ENCODE measurements at places on chromosomes 3 and 15. TPM values are rescaled to one million over a fixed set of nuclear protein-coding genes. Genes with fewer than 3 reads are reported as not detected.

DNA sequence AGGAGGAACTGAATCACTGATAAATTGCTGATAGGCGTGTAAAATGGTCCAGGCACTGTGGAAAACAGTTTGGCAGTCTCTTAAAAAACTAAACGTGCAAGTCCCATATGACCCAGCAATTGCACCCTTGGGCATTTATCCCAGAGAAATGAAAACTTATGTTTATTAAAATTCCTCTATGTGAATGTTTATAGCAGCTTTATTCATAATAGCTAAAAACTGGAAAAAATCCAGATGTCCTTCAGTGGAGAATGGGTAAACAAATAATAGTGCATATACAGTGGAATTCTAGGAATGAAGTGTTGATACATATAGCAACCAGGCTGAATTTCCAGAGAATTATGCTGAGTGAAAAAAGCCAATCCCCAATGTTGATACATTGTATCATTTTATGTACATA lies 482.2 kb upstream of the PDZRN3 start:
- no peak overlapping the region for H3K27ac ChIP-seq
- no peak for DNase-seq
- H3K4me1 ChIP-seq = no peaks in the 10 kb centered on the region
- H3K27me3 ChIP-seq = no peaks in the 10 kb centered on the region
- no peak overlapping the region for H3K4me3 ChIP-seq
- H3K36me3 ChIP-seq = no peaks in the 10 kb centered on the region

GRCh38 chr3:144085964-144086363 lies 114.3 kb downstream of the DIPK2A start:
- no peak overlapping the region for H3K27ac ChIP-seq
- peaks cover 6% of the 10 kb centered on the region for H3K4me1 ChIP-seq
- H3K36me3 ChIP-seq = no peaks in the 10 kb centered on the region

DNA sequence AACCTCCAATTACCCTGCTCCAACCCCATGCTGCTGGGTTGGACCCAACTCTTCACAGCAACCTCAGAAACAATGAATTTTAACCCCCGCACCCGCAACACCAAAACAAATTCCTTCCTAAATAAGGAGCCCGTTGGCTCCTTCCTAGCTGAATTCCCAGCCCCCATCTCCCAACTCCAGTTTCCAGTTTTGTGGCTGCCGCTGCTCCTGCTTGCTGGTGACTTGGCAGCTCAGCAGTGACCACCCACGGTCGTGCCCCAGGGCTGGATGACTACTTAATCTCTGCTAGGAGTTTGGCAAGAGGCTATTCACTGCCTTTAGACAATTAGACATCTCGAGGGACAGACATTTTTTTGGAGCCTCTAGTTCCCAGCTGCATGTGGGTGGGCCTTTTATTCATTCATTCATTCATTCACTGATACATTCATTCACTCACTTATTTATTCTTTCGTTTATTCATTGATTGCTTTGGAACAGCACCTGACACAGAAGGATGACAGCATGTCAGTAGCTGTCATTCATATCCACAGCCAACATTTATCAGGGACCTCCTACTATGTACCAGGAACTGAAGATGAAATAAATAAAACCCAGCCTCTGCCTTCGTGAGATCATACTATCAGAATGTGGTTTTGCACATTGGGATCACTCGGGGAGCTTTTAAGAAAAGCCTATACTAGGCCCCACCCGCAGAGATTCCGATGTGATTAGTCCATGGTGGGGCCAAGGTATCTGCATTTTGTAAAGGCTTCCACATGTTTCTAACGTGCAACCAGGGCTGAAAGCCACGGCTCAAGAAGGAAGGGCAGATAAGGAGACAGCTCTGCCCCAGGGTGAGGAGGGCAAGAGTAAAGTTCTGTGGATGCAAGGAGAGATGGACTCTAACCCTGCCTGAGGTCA lies 256.5 kb downstream of the SHQ1 start:
- no peaks in the 10 kb centered on the region for H3K36me3 ChIP-seq
- H3K27me3 ChIP-seq = no peaks in the 10 kb centered on the region
- DNase-seq = peak; percentile 26
- peaks cover 13% of the 10 kb centered on the region for H3K4me1 ChIP-seq
- H3K4me3 ChIP-seq = no peak overlapping the region

DNA sequence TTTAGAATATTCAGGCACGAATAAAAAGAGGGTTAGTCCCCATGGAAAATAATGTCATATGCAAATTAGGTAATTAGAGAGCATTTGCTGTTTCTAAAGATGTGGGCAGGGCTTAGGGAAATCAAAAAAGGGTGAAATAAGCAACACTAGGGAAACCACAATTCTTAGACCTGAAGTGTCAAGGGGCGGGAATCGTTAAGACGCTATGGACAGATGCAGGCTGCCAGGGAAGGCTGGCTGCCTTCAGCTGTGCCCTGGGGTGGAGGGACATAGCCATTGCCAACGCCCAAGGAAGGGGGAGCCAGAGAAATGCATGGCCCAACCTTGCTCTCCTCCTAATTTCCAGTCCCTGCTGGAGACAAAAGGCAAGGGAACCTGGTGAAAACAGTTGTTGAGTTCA lies 141.7 kb upstream of the PROK2 start:
- H3K4me1 ChIP-seq = no peaks in the 10 kb centered on the region
- no peak for DNase-seq
- H3K27ac ChIP-seq = no peak overlapping the region
- peaks cover 2% of the 10 kb centered on the region for H3K27me3 ChIP-seq
- no peaks in the 10 kb centered on the region for H3K36me3 ChIP-seq

GRCh38 chr3:192223815-192224214 lies 503.5 kb downstream of the FGF12 start:
- no peaks in the 10 kb centered on the region for H3K27me3 ChIP-seq
- no peak overlapping the region for H3K4me3 ChIP-seq
- H3K4me1 ChIP-seq = no peaks in the 10 kb centered on the region

- H3K27ac ChIP-seq = no peak overlapping the region
- H3K4me3 ChIP-seq = no peak overlapping the region
- no peak for DNase-seq
These were observed 22.5 kb upstream of the HCN4 start for GRCh38 chr15:73391128-73391872.

- peaks cover 73% of the 10 kb centered on the region for H3K4me1 ChIP-seq
- H3K27ac ChIP-seq = peak overlapping the region; percentile 45
- H3K27me3 ChIP-seq = no peaks in the 10 kb centered on the region
- H3K36me3 ChIP-seq = no peaks in the 10 kb centered on the region
These were observed 178.8 kb downstream of the ABHD5 start for GRCh38 chr3:43869491-43869890.

DNA sequence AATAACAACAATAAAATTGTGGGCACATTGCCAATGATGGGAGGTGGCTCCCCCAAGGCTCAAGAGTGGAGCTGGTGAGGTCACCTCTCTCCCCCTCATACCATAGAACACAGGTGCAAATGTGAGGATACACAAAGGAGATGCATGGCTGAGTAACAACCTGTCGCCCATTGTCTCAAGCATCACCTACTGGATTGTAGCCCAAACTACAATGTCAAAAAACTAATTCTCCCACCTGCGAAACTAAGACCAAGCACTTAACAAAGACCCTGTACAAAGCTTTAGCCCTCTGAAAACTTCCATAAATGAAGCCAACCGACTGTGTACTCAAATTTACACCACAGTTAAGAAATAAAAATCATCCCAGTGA lies 50.4 kb upstream of the IGSF11 start:
- H3K27ac ChIP-seq = no peak overlapping the region
- H3K4me3 ChIP-seq = no peak overlapping the region
- no peak for DNase-seq
- H3K27me3 ChIP-seq = no peaks in the 10 kb centered on the region
- no peaks in the 10 kb centered on the region for H3K4me1 ChIP-seq

DNA sequence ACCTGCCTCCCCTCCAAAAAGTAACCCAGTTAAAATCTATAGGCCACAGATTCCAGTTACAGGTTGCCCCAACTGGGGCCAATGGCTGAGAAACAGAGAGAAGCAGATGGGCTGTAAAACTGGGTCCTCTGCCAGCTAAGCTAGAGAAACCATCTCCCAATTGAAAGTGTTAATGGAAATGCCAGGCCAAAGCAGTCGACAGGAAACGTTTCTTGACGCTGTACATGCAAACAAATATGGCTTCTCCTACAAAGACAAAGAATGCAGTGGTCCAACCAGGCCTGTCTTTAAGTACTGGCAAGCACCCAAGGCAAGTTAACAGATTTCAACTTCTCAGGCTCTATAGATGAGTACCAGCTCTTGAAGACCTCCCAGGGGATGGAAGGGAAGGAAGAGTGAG lies 71.3 kb downstream of the MAGI1 start:
- H3K36me3 ChIP-seq = no peaks in the 10 kb centered on the region
- no peak overlapping the region for H3K4me3 ChIP-seq

- peaks cover 11% of the 10 kb centered on the region for H3K4me1 ChIP-seq
- H3K36me3 ChIP-seq = peaks cover 3% of the 10 kb centered on the region
- H3K4me3 ChIP-seq = no peak overlapping the region
These were observed 1.5 kb downstream of the CHST14 start for GRCh38 chr15:40472171-40472727.

GRCh38 chr15:86164232-86164898 lies 84.7 kb downstream of the AGBL1 start:
- H3K27ac ChIP-seq = no peak overlapping the region
- no peak overlapping the region for H3K4me3 ChIP-seq
- DNase-seq = no peak
- H3K36me3 ChIP-seq = no peaks in the 10 kb centered on the region

- no peaks in the 10 kb centered on the region for H3K36me3 ChIP-seq
- H3K4me3 ChIP-seq = no peak overlapping the region
- no peak for DNase-seq
- no peak overlapping the region for H3K27ac ChIP-seq
These were observed 118.8 kb downstream of the CLSTN2 start for GRCh38 chr3:140053794-140054193.

DNA sequence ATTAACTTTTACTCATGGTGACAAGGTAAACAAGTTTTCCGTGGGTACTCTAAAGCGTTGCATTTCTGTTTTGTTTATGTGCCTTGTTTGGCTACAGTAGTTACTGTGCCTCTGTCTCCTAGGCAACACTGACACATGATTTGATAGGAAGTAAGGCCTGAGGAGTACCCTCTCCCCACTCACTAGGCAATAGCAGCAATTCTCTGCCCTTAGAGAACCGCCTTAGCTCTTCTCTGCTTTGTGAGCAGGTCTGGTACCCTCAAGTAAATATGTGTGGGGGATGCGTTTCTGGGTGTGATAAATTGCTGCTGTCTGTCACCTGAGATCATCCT lies at the start of gene IL5RA:
IL5RA (minus strand) TSS at position 76 of the 332 bp plus-strand sequence. CDS start 5,390 bp downstream, outside the sequence.
- H3K36me3 ChIP-seq = no peaks in the 10 kb centered on the region
- DNase-seq = no peak
- H3K4me3 ChIP-seq = no peak within 1 kb of the TSS
- no peak within 1 kb of the TSS for H3K27ac ChIP-seq
- H3K27me3 ChIP-seq = no peaks in the 10 kb centered on the region

DNA sequence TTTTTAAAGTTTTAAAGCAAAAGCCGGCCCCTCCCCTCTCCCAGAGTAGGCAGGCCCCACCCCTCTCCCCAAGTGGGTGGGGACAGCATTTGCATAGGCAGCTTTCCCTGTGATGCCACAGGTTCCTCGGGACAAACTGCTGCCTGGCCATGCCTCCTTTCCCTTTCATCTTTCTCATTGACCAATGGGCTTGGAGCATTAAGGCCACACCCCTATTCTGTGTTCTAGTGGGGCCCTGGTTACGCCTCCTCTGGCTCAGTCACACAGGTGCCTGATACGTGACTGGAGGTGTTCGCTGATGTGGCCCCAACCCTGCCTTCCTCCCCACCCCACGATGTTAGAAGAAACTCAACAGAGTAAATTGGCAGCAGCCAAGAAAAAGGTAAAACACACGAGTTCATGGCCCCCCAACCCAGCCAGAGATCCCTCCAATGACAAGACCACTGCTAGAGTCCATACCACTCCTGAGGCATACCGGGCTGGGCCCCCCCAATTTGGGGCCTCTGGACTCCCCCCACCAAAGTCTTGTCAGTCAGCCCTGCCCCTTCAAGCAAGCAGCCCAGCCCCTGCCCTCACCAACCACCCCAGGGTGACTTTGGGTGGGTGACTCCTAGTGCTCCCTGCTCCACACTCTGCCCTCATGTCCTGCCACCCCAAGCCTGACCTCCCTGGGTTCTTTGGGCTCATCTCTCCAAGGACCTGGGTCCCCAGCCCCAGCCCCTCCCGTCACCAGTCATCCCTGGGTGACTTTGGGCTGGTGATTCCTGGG lies 62.8 kb upstream of the CSPG4 start:
- DNase-seq = no peak
- peaks cover 5% of the 10 kb centered on the region for H3K4me1 ChIP-seq
- H3K36me3 ChIP-seq = no peaks in the 10 kb centered on the region
- H3K27me3 ChIP-seq = no peaks in the 10 kb centered on the region
- no peak overlapping the region for H3K4me3 ChIP-seq

- no peak overlapping the region for H3K4me3 ChIP-seq
- no peak overlapping the region for H3K27ac ChIP-seq
- H3K36me3 ChIP-seq = peaks cover 48% of the 10 kb centered on the region
- H3K27me3 ChIP-seq = no peaks in the 10 kb centered on the region
These were observed 10.7 kb downstream of the ZXDC start for GRCh38 chr3:126464997-126465396.

DNA sequence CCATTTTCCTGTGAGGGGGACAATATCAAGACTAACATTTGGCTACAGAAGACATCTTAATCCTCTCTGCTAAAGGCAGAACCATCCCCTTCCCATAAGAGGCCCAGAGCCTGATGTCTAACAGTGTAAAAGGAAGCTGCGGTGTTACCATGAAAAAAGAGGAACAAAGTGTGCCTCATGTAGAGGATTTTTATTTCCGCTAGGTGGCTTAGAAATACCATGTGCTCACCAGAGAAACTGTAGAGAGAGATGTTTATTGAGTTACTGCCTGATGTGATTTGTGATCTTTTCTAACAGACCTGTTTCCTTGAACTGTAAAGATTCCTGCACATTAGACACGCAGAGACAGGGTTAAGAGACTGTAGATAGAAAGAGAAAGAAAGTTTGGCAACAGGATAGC lies 22.0 kb downstream of the OR5H15 start:
- H3K36me3 ChIP-seq = no peaks in the 10 kb centered on the region
- H3K27ac ChIP-seq = no peak overlapping the region
- H3K4me1 ChIP-seq = no peaks in the 10 kb centered on the region
- no peak for DNase-seq

DNA sequence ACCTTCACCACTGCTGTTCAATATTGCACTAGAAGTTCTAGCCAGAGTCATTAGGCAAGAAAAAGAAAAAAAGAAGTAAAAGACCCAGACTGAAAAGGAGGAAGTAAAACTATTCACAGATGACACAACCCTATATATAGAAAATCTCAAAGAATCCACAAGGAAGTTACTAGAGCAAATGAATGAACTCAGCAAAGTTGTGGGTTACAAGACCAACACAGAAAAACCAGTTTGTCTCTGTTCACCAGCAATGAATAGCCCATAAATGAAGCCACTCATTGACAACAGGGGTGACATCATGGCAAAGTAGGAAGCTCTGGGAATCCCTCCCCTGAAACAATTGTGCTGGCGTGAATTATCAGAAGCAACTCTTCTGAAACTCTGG lies 4.6 kb downstream of the CFAP100 start:
- DNase-seq = no peak
- H3K27ac ChIP-seq = no peak overlapping the region
- H3K36me3 ChIP-seq = no peaks in the 10 kb centered on the region
- H3K27me3 ChIP-seq = peaks cover 12% of the 10 kb centered on the region
- no peaks in the 10 kb centered on the region for H3K4me1 ChIP-seq
- H3K4me3 ChIP-seq = no peak overlapping the region

WDR72 gene
- 0.01 TPM for polyA plus RNA-seq

PLIN1 gene
- not detected for polyA plus RNA-seq

PEX5L gene
- polyA plus RNA-seq = 0.68 TPM

SLC2A2 gene
- polyA plus RNA-seq = not detected

NPTN gene
- 137 TPM for polyA plus RNA-seq

AVEN gene
- 10.6 TPM for polyA plus RNA-seq

ASTE1 gene
- polyA plus RNA-seq = 4.3 TPM

SPRED1 gene
- 5.7 TPM for polyA plus RNA-seq

RBM5 gene
- polyA plus RNA-seq = 167 TPM

ZKSCAN7 gene
- polyA plus RNA-seq = 1.9 TPM

All from keratinocyte (primary cell).